ENCODE measurements at places on chromosomes 2 and 18.

GRCh38 chr2:121254748-121255147 lies 30.3 kb downstream of the TFCP2L1 start:
- DNase-seq = no peak

DNA sequence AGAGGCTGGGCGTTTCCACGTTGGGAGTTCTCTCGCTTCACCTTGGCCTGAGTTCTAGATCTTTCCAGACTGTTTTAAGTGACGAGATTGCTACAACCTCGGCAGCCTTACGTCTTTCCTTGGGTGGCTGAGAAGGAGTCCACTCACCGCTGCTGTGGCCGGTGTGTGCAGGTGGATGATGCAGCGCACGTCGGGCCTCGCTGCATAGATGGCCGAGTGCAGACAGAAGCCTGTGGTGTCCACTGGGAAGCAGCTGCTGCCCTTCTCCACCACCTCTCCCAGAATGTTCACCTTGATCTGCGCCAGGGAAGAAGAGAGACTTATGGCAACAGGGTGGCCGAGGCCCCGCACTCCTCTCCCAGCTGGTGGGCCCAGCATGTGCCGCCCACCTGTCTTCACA lies 75.7 kb downstream of the ADD2 start:
- no peak for DNase-seq

- DNase-seq = no peak
Observed at GRCh38 chr2:190663839-190664238, 15.0 kb downstream of the NAB1 start.

DNA sequence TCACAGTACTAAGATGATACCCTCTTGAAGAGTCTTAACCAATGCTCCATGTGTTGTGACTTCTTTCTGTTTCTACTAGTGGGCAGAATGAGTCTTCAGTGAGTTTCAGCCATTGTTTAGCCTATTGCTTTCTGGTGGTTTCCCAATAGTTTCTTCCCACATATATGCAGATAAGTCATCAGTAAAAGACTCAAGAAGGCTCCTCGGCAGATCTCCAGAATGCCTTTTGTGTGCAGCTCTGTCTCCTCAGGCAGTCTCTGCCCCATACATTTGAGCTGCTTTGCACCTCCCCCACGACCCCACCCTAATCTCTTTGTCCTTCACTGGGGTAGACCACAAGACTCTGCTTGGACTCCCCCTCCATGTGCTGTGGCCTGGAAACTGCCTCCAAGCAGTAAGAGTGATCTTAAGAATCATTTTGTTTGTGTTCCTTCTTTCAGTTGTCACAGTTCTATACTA lies 71.6 kb upstream of the CHRNA1 start:
- DNase-seq = no peak

DNA sequence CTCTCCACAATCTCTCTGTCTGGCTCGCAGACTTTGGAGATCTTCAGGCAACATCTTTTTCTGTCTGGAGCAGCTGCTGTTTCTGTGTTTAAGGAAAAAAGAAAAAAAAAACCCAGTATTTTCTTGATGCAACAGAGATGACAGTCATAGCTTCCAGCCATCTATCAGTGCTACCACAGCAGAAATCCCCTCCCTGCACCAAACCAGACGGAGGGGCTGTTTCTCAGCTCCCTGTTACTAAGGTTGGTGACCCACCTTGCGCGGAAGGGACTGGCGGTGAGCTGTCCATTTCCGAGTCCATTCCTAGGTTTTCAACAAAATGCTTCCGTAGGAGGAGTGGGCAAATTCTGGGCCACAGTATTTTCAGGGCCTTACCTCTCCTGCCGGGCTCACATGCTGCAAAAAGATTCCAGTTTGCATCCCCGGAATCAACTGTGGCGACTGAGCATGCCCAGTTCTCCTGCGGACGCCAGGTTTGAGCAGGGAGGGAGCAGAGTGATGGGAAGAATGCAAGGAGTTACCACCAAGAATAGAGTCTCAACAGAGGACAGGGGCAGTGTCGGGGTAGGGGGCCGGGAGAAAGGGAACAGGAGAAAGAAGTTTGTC lies 1.2 kb downstream of the SLC4A10 start:
- peak; percentile 69 for DNase-seq

DNA sequence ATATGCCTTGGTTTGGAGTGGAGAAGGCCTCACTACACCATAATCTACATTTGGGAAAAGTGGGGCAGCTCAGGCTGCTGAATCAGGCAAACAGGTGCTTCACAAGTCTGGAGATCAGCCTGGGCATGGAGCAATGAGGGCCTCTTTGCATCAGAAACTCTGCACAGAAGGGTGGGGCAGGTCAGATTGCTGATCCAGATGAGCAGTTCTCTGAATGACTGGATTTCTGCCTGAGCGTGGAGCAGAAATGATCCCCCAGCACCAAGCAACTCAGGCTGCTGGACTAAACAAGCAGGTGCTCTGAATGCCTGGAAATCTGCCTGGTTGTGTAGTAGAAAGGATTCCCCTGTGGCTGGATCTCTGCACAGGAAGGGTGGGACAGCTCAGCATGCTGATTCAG lies 605.3 kb upstream of the ZNF804A start:
- DNase-seq = no peak

DNA sequence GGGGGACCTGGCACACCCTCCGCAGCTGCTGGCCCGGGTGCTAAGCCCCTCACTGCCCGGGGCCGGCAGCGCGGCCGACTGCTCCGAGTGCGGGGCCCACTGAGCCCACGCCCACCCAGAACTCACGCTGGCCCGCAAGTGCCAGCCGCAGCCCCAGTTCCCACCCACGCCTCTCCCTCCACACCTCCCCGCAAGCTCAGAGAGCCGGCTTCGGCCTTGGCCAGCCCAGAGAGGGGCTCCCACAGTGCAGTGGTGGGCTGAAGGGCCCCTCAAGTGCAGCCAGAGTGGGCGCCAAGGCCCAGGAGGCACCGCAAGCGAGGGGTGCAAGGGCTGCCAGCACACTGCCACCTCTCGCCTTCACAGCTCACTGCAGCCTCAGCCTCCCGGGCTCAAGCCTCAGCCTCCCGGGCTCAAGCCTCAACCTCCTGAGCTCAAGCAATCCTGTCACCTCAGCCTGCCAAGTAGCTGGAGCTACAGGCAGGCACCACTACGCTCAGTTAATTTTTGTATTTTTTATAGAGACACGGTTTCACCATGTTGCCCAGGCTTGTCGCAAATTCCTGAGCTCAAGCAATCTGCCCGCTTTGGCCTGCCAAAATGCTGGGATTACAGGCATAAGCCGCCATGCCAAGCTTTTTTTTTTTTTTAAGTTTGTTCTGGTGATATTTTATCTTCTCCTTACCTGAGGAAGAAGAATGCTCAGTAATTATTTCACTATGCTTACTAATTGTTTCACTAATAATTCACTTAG lies 71.7 kb upstream of the CDCA7 start:
- DNase-seq = no peak

DNA sequence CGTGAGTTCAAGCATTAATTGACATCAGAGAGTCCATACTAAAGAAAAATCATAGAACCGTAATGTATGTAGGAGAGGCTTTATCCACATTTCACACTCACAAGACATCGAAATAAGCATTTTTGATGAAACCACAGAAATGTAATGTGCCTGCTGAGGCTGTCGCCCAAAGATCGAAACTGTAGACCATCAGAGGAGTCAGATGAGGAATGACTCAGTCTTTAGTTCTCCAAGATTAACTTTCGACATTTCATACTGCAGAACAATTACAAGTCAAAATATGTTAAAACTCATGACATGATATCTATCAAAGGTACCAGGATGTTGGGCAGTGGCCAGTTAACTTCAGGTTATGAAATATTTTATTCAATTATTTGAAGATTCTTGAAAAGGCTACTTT lies 79.6 kb downstream of the RAB31 start:
- DNase-seq = no peak

GRCh38 chr2:39623917-39624316 lies 41.8 kb upstream of the TMEM178A start:
- DNase-seq = peak; percentile 86

- DNase-seq = no peak
Observed at GRCh38 chr2:11168488-11168887, 13.2 kb downstream of the SLC66A3 start.

GRCh38 chr2:230985519-230986231 lies 10.2 kb upstream of the SPATA3 start:
- no peak for DNase-seq

- DNase-seq = no peak
Observed at GRCh38 chr18:10949655-10950054, 199.7 kb downstream of the PIEZO2 start.

DNA sequence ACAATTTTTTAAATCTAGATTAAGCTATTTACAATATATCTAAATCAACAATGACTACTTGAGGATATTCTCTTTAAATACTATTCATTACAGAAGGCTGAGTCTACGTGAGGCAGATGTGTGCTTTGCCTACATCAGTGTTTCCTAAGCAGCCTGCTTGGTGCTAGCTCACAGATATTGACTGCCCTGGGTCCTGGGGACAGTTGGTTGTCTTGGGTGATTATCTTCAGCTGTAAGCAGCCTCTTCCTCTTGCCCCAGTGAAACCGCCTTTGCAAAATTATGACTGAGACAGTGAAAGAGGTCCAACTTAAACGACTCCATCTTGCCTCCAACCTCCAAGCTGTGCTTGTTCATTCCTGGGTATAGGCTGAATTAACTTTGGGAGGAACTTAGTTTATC lies 39.6 kb upstream of the CCDC88A start:
- DNase-seq = no peak

DNA sequence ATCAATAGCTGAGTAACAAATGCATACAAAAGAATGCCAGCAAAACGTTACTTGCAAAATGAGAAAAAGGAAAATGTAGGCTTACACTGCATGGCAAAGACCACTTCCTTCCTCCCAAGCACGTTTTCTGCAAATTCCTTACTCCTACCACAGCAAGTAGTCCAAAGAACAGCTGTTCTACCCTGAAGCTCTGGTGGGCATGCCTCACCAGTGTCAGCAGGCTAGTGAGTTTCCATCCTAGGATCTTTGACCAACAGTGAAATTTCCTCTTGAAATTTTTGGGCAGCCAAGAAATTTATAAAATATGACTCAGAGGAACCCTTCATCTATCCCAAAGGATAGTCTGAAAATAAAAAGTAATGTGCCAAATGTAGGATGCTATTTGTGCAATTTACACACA lies 123.9 kb downstream of the ZNF532 start:
- DNase-seq = no peak
